ENCODE measurements at places on chromosomes 2 and 18.

DNA sequence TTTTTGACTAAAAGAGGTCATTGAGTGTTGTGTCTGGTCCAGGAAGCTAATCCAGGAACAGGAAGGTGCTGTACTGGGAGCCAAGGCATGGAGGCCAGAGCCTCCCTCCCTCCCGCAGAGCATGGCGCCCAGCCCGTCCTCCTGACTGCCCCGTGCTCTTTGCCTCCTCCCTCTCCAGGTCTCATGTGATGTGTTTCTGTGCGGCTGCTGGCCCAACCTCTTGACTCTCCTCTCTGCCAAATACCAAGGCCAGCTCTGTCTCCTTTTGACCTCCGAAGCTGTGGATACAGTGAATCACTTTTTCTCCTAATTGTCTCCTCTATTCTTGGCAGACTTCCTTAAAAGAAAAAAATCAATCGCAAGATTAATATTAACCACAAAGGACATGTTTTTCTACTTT is 284.1 kb downstream of the PHLPP1 start:
- DNase-seq: no peak

DNA sequence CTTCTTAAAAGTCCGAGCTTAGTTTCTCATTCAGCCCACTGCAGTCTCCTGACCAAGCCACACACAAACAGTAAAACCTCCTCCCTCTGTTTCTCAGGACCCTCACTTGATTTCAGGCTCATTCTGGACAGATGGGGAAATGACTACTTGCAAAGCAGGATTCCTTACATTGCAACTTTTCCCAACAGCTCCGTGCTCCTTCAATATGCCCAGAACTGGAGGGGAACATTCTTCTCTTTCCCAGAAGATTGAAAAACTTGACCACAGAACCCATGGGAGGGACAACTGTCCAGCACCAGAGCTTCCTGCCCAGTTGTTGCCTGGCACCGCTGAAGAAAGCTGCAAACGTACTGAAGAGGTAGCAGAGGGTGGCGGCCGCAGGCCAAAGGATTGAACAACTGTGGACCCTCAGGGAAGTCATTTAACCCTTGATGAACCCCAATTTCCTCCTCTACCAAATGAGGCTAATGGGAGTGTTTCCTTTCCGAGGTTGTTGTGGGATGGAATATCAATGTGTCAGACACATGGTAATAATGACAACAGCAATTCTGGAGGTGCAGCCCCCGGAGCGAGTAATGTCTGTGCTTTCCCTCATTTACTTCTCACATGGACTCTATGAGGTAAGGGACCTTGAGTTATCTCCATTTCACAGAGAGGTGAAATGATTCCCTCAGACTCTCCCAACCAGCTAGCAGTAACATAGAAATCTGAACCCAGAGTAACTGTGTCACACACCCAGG is 25.0 kb downstream of the BCL11A start:
- no peak for DNase-seq

- DNase-seq: peak; percentile 89
These were observed at the start of gene SKA1 for GRCh38 chr18:50374753-50375391. SKA1 (plus strand) TSS chr18:50375046; CDS start chr18:50375831, 785 bp downstream.

- no peak for DNase-seq
These were observed 17.4 kb downstream of the STK25 start for GRCh38 chr2:241490825-241491506.

GRCh38 chr2:45736757-45737704 is 85.6 kb downstream of the PRKCE start:
- no peak for DNase-seq

Measured in stimulated activated CD4-positive, alpha-beta T cell treated with anti-CD3 and anti-CD28 coated beads, Interleukin-12 subunit alpha, Interleukin-12 subunit beta, amount 100 ng/mL, for 24 hours (primary cell).